ENCODE measurements at places on chromosomes 7 and 10. TPM values are rescaled to one million over a fixed set of nuclear protein-coding genes. Genes with fewer than 3 reads are reported as not detected.

DNA sequence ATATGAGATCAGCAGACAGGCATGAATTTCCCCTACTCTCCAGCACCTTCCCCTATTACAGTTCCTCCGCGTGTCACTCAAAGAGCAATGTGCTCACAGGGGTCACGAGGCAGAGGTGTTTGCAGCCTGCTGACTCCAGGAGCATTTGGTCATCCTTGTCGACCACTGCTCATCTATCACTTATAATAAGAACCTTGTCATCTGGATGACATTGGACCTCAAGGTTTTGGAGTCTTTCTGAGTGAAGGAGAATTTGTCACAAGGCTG, 32.9 kb upstream of the PLPP4 start:
- no peak for DNase-seq

DNA sequence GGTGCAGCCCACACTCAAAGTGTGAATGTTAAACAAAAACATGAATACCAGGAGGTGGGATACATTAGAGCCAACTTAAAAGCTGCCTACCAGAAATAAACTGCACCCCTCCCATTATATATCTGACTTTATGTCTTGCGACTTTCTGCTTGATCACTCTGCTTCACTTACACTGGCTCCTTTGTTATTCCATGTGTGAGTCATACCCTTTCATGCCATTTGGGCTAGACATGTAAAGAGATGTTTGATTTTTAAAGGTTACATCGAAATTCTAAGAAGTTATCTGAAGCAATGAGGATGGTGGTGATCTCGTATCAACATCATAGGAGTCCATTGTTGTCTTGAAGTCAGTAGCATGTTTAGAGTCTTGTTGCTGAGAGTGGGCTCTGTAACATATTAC, 31.6 kb upstream of the ETV1 start:
- DNase-seq: no peak

GRCh38 chr10:125084191-125084613, 76.2 kb downstream of the CTBP2 start:
- DNase-seq: no peak

DNA sequence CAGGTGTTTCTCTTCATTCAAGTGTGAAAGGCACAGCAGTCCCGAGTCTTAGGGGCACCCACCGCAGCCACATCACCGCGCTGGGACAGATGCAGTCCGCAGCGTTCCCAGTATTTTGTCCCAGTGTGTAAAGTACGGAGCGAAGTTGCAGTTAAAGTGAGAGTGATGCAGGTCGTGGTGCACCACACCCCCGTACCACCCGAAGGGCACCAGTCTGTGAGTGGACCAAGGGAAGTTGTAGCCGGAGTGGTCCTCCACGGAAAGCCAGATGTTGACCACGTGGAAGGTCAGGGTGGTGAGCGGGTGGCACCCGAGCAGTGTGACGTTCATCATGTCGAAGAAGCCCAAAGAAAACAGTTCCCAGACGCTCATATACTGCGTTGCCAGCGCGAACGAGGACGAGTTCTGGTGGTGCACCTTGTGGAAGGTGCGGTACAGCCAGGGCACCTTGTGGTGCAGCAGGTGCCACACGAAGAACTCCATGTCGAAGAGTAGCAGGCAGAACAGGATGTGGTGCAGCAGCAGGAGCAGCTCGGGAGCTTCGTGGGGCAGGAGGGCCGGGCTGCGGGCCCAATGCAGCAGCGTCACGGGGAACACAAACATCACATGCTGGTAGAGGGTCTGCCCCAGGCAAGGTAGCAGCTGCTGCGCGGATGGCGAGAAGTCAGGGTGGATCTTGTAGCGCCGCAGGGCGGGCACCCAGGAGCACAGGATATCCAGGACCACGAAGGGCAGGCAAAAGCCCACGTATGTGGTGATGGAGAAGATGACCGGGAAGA, 526 bp downstream of the CH25H start:
- DNase-seq: no peak

- DNase-seq: no peak
These were observed 6.2 kb downstream of the TMEM236 start for GRCh38 chr10:17758200-17758599.

DNA sequence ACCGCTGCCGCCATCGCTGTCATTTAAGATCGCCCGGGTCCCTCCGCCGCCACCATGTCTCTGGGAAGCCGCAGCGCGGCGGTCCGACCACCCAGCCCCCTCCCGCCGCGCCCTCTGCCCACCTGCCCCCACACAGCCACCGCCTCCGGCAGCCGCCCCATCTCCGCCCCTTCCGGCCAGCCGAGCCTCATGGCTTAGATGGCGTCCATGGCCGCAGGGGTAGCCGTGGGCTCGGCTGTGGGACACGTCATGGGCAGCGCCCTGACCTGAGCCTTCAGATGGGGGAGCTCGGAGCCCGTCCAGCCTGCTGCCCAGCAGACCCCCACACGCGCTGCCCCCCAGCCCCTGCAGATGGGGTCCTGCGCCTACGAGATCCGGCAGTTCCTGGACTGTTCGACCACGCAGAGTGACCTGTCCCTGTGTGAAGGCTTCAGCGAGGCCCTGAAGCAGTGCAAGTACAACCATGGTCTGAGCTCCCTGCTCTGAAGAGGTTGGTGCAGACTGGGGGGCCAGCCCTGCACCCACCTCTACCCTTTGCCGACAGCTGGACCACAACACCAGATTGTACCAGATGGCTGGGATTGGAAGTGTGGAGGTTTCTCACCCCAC, 38.0 kb upstream of the TARP start:
- DNase-seq: no peak

GRCh38 chr7:47186316-47186715, 395.6 kb downstream of the TNS3 start:
- no peak for DNase-seq

- DNase-seq: no peak
These were observed 11.8 kb upstream of the DDIT4 start for GRCh38 chr10:72261784-72262404.

GRCh38 chr7:6209340-6209739, 63.1 kb downstream of the CYTH3 start:
- no peak for DNase-seq

GRCh38 chr7:73900286-73900685, 39.3 kb downstream of the TMEM270 start:
- DNase-seq: no peak

DNA sequence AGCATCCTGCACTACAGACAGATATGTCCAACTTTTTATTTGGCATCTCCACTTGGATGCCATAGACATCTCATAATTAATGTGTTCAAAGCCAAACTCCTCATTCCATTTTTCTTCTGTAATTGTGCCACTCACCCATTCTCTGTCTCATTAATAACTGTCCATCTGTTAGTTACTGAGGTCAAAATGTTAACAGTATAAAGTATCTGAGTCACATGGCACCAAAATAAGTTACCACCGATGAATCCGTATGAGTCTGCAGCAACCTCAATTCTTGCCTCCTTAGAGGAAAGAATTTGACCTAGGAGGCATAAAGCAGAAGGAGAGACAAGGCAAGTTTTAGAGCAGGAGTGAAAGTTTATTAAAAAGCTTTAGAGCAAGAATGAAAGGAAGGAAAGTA, 16.5 kb upstream of the NT5C3A start:
- no peak for DNase-seq

GRCh38 chr7:65820287-65820950, 52.5 kb upstream of the VKORC1L1 start:
- no peak for DNase-seq

- no peak for DNase-seq
These were observed 194.8 kb downstream of the MAD1L1 start for GRCh38 chr7:2037808-2038522.

DNA sequence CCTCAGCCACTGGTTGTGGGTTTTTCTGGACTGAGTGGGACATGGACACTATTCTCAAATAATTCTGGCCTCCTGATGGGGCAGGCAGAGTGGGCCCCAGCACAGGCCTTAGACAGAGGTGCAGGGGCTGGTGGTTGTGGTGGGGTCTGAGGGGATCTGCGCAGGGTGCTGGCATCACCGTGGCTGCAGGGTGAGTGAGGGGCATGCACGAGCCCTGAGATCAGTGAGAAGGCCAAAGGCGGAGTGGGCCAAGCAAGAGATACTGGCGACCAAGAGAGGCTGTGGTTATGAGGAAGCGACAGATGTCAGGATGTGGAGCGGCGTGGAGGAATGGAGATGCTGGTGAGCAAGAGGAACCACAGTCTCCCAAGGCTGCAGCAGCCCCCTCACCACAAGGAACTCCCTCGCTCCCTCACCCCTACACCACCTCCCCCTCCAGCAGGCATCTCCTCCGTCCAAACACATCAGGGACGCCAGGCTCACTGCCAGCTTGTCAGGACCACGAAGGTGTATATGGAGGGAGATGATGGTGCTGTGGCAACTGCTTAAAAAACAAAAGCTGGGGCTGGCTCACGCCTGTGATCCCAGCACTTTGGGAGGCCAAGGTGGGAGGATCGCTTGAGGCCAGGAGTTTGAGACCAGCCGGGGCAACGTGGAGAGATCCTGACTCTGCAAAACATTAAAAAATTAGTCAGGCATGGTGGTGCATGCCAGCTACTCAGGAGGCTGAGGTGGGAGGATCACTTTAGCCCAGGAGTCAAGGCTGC, 9.6 kb downstream of the PRF1 start:
- DNase-seq: peak; percentile 54

DNA sequence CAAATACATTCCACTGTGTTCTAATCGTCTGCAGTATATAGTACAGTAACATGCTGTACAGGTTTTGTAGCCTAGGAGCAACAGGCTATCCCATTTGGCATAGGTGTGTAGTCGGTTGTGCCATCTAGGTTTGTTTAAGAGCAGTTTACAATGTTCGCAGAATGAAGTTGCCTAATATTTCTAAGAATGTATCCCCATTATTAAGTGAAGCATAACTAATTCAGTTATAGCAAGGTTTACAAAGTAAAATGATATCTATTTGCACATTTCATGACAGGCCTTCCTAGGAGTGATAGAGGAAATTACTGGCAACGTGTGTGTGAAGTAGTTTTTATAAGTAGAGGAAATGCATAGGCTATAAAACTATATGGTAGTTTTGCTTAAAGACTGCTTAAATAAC, 4.0 kb downstream of the CREM start:
- no peak for DNase-seq

DNA sequence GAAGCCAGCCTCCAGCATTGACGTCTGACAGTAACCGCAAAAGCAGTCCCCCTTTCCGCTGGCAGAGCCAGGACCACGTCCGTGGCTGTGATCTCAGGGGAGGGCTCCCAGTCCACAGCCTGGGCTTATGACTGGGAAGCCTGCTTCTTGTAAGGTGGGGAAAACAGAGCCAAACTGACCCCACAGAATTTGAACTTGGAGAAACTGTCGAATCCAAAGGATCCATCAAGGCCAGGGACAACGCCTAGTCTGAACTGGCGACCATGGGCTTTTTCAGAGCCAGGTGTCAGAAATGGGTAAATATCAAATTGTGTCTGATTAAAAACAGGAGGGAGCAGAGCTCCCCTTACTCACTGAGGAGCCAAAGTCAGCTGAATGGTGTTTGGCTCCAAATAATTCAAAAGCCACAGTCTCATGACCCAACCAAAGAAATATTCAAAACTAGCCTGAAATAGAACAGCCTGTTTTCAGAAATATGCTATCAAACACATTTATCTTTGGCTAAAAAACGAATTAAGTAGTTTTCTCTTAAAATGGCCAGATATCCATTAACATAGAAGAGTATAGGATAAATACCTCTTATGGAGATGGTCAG, 751.4 kb upstream of the GALNT17 start:
- DNase-seq: no peak

GRCh38 chr10:34295142-34295548, 520.0 kb downstream of the PARD3 start:
- no peak for DNase-seq

The GGCT gene
- total RNA-seq: 72.6 TPM

The ENTPD1 gene
- 1.0 TPM for total RNA-seq

The TMEM184A gene
- total RNA-seq: 7.6 TPM

The CYP3A7 gene
- 0.46 TPM for total RNA-seq

The TAS2R5 gene
- 3.3 TPM for total RNA-seq

The MMP21 gene
- total RNA-seq: not detected

The FLNC gene
- total RNA-seq: 54.0 TPM

The GDF2 gene
- not detected for total RNA-seq

The HOXA9 gene
- total RNA-seq: 4.1 TPM

The LIPF gene
- 19.6 TPM for total RNA-seq

The HMX3 gene
- not detected for total RNA-seq

The CRPPA gene
- 2.9 TPM for total RNA-seq

The IFIT1B gene
- total RNA-seq: not detected

The ADCY1 gene
- 19.0 TPM for total RNA-seq

The CCDC136 gene
- total RNA-seq: 44.2 TPM

The CUZD1 gene
- total RNA-seq: 0.86 TPM

The C7orf33 gene
- not detected for total RNA-seq

The SPACDR gene
- 1.4 TPM for total RNA-seq

The WNT8B gene
- 0.29 TPM for total RNA-seq

The NEUROG3 gene
- total RNA-seq: 0.93 TPM
